Activated CD4-positive, alpha-beta T cell treated with anti-CD3 and anti-CD28 coated beads, Interleukin-2, amount 10 ng/mL, durations not matched to agents 24 days and 14 days (primary cell): ENCODE measurements at places on chromosomes 5 and 9. TPM values are rescaled to one million over a fixed set of nuclear protein-coding genes. Genes with fewer than 3 reads are reported as not detected.

GRCh38 chr5:51002368-51002767 lies 335.9 kb downstream of the PARP8 start:
- no peaks in the 10 kb centered on the region for H3K4me1 ChIP-seq
- no peaks in the 10 kb centered on the region for H3K36me3 ChIP-seq
- H3K4me3 ChIP-seq = no peak overlapping the region

GRCh38 chr5:157652377-157652692 lies at the start of gene SOX30:
Gene SOX30, minus strand, starts transcription at chr5:157652438. Its CDS starts 360 bp downstream, at chr5:157652078.
- no peak for DNase-seq
- peaks cover 12% of the 10 kb centered on the region for H3K4me1 ChIP-seq
- no peaks in the 10 kb centered on the region for H3K27me3 ChIP-seq
- H3K27ac ChIP-seq = peak within 1 kb of the TSS; percentile 87

GRCh38 chr5:143064676-143065075 lies 294.5 kb downstream of the ARHGAP26 start:
- no peaks in the 10 kb centered on the region for H3K27me3 ChIP-seq
- H3K4me1 ChIP-seq = peaks cover 31% of the 10 kb centered on the region
- DNase-seq = no peak
- H3K36me3 ChIP-seq = peaks cover 36% of the 10 kb centered on the region
- no peak overlapping the region for H3K27ac ChIP-seq

GRCh38 chr9:107481035-107481434 lies 8.5 kb downstream of the KLF4 start:
- DNase-seq = no peak
- H3K36me3 ChIP-seq = no peaks in the 10 kb centered on the region
- no peaks in the 10 kb centered on the region for H3K4me1 ChIP-seq
- H3K27me3 ChIP-seq = peaks cover 23% of the 10 kb centered on the region
- H3K27ac ChIP-seq = no peak overlapping the region

DNA sequence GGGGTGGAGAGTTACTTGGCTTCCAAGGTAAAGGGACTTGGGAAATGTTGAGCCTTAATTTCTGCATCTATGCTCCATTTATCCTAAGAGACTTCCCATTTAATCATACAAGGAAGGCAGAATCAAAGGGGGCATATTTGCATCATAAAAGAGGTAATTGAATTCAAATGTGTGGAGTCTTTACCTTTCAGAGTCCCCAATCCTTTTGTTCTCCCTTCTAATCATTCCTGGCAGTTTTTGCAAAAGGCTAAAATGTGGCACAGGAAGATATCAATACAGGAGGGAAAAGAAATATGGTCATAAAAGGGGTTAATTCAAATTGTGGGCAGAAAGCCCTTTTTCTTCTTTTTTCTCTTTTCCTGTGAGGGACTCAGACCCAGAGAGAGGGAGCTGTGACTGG lies 69.5 kb downstream of the SFXN1 start:
- H3K4me3 ChIP-seq = no peak overlapping the region
- no peaks in the 10 kb centered on the region for H3K36me3 ChIP-seq
- no peak overlapping the region for H3K27ac ChIP-seq
- H3K4me1 ChIP-seq = peaks cover 10% of the 10 kb centered on the region
- peaks cover 41% of the 10 kb centered on the region for H3K27me3 ChIP-seq

DNA sequence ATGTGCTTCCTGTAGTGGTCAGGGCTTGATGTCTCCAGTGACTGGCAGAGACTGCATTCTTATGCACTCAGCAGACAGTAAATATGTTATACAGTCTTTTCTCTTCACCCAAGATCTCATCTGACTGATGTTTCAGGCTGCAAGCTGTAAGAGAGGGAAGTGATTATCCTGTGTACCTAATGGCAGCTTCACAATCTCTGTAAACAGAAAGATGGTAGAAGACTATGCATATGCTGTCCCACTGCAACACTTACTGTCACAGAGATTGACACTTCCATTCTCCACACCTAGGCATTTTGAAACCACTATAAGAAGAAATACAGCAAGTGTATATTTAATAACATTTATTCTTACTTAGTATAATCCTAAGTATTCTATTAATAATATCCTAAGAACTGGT lies 97.6 kb upstream of the ANXA1 start:
- H3K4me3 ChIP-seq = no peak overlapping the region
- H3K36me3 ChIP-seq = no peaks in the 10 kb centered on the region
- H3K4me1 ChIP-seq = no peaks in the 10 kb centered on the region
- H3K27me3 ChIP-seq = peaks cover 6% of the 10 kb centered on the region

DNA sequence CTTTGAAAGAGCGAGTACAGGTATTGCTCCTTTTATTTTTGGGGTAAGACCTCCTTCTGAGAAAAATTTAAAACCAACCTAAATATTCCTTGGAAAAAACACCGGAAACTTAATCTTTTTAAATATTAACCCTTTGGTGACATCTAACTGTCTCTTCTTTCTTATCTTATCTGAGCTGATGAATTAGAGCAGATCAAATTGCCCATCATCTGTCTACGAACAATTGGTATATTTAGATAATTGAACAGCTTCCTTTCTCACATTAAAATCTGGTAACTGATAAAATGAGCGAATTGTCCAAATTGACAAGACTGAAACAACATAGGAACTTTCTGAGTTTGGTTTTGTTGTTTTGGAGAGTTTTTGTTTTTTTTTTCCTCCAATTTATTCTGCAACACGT lies 2.0 kb downstream of the ISL1 start:
- peaks cover 4% of the 10 kb centered on the region for H3K4me1 ChIP-seq
- H3K36me3 ChIP-seq = no peaks in the 10 kb centered on the region
- peaks cover 91% of the 10 kb centered on the region for H3K27me3 ChIP-seq
- H3K27ac ChIP-seq = no peak overlapping the region

GRCh38 chr5:157108976-157109375 lies at the start of gene HAVCR2:
Gene HAVCR2, minus strand, starts transcription at chr5:157109044. Its CDS starts 61 bp downstream, at chr5:157108983.
- peak; percentile 90 for DNase-seq
- H3K4me3 ChIP-seq = peak within 1 kb of the TSS; percentile 97
- H3K4me1 ChIP-seq = peaks cover 58% of the 10 kb centered on the region
- peaks cover 31% of the 10 kb centered on the region for H3K36me3 ChIP-seq

The SLC1A3 gene
- total RNA-seq = not detected in 2 replicates

GRCh38 chr5:138469540-138470321 lies 4.5 kb downstream of the EGR1 start:
- no peak overlapping the region for H3K27ac ChIP-seq
- H3K27me3 ChIP-seq = peaks cover 24% of the 10 kb centered on the region
- no peak overlapping the region for H3K4me3 ChIP-seq
- peaks cover 26% of the 10 kb centered on the region for H3K4me1 ChIP-seq
- no peak for DNase-seq
- peaks cover 28% of the 10 kb centered on the region for H3K36me3 ChIP-seq

GRCh38 chr5:77851176-77852067 lies 75.3 kb upstream of the TBCA start:
- H3K27me3 ChIP-seq = peaks cover 74% of the 10 kb centered on the region
- H3K4me1 ChIP-seq = peaks cover 8% of the 10 kb centered on the region
- no peak overlapping the region for H3K27ac ChIP-seq
- peak; percentile 61 for DNase-seq

The GPSM1 gene
- 19.2 and 20.5 TPM in 2 replicates for total RNA-seq

GRCh38 chr5:77425420-77425819 lies 66.7 kb downstream of the WDR41 start:
- H3K4me3 ChIP-seq = no peak overlapping the region
- no peak for DNase-seq
- no peaks in the 10 kb centered on the region for H3K27me3 ChIP-seq
- H3K27ac ChIP-seq = no peak overlapping the region
- H3K4me1 ChIP-seq = no peaks in the 10 kb centered on the region

DNA sequence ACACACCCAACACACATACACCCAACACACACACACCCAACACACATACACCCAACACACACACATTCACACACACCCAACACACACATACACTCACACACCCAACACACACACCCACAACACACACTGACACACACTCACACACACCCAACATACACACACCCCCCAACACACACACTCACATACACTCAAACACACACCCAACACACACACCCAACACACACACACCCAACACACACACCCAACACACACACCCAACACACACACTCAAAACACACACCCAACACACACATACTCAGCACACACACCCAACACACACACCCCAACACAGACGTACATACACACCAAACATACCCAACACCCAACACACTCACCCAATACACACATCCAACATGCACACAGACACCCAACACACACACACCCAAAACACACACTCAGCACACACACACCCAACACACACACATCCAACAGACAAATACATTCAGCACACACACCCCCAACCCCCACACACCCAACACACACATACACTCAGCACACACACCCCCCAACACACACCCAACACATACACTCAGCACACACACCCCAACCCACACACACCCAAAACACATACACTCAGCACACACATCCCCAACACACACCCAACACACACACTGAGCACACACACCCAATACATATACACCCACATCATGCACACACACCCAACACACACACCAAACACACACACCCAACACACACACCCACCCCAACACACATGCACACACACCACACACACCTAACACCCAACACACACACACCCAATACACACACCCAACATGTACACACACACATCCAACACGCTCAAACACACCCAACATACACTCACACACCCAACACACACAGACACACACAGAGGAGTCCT lies 479.5 kb upstream of the DAP start:
- no peak overlapping the region for H3K27ac ChIP-seq
- no peak for DNase-seq
- no peaks in the 10 kb centered on the region for H3K4me1 ChIP-seq

The CDX1 gene
- total RNA-seq = not detected in 2 replicates

GRCh38 chr5:73117088-73117740 lies 3.2 kb upstream of the TMEM171 start:
- no peak overlapping the region for H3K27ac ChIP-seq
- no peak for DNase-seq
- no peak overlapping the region for H3K4me3 ChIP-seq
- H3K4me1 ChIP-seq = peaks cover 2% of the 10 kb centered on the region
- H3K27me3 ChIP-seq = peaks cover 67% of the 10 kb centered on the region

GRCh38 chr9:18379073-18379811 lies 94.7 kb upstream of the ADAMTSL1 start:
- no peak overlapping the region for H3K27ac ChIP-seq
- DNase-seq = no peak
- no peaks in the 10 kb centered on the region for H3K27me3 ChIP-seq
- H3K4me1 ChIP-seq = no peaks in the 10 kb centered on the region

The DOCK8 gene
- total RNA-seq = 121 TPM in 2 replicates

GRCh38 chr5:67417839-67418238 lies 221.2 kb upstream of the CD180 start:
- no peaks in the 10 kb centered on the region for H3K27me3 ChIP-seq
- DNase-seq = no peak
- H3K27ac ChIP-seq = no peak overlapping the region
- peaks cover 11% of the 10 kb centered on the region for H3K4me1 ChIP-seq

The SPZ1 gene
- not detected in 2 replicates for total RNA-seq

DNA sequence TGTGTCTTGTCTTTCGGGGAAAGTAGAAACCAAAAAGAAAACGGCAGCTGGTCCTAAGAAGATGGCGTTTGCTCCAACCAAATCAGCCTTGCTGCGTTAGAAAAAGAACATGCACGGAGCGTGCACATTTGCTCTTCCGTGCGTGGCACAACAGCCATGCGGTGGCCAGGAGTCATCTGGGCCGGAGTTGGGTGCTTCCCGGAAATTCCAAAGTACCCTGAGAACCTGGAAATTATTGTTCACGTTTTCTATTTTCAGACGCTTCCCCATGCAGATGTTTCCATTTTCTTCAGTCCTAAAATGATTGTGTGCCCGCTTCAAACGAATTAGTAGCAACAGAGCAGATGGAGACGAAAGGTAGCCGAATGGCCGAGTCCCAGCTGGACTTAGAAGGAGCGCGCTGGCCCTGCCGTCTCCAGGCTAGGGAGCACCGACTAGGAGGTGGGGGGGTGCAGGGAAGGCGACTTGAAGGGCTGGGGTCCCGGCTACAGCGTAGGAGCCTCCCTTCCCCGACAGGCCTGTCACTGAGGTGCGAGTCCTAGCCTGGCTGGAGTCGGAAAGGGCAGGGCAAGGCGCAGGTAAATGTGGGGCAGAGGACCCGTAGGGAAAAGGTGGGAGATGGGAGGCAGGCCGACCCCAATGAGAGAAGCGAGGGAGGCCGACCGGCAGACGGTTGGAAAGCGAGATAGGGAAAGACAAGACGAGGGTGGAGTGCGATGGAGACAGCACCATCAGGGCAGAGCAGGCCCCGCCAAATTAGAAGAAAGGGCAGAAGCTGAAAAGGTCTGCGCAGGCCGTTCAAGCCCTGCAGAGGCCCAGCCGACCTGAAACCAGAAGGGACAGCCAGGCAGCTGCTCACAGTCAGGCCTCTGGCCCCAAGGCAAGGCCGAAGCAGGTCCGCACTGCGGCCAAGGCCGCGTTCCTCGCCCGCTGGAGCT lies 1.4 kb downstream of the BARX1 start:
- H3K27ac ChIP-seq = peak overlapping the region; percentile 80
- H3K36me3 ChIP-seq = peaks cover 13% of the 10 kb centered on the region
- H3K4me3 ChIP-seq = peak overlapping the region; percentile 72
- peaks cover 28% of the 10 kb centered on the region for H3K4me1 ChIP-seq
- no peak for DNase-seq

DNA sequence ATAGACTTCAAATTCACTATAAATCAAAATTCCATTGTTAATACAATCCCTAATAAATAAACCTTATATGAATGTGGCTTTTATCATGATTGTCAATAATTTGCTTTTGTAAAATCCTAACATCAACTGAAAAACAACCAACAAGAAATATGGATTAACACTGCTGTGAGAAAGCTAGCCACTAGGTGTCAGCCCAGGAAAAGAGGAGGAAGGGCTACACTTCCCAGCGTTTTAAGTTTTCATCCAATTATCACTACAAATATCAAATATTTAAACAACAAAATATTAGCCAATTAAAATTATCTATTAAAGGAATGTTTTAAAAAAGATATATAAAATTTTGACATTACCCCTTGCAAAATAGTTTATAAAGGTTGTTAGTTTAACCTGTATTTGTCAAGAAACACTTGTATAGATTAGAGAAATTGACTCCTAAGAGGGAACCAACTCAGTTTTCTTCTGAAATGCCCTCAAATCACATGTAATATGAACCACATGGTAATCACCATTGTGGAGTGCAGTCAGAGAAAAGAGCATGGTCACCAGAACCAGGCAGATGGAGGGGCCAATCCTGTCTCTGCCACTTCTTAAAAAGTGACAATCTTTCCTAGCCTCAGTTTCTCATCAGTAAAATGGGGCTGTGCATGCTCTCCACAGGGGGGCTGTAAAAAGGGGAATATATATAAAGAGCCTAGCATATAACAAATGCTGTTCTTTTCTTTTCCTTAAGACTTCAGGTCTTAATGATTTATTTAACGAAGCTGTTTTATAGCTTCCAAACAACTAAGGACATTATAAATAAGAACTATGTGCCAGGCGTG lies 188.2 kb downstream of the CRB2 start:
- H3K27me3 ChIP-seq = peaks cover 1% of the 10 kb centered on the region
- H3K36me3 ChIP-seq = peaks cover 1% of the 10 kb centered on the region
- peak; percentile 68 for DNase-seq
- H3K4me1 ChIP-seq = peaks cover 7% of the 10 kb centered on the region
- H3K4me3 ChIP-seq = no peak overlapping the region

GRCh38 chr5:127930311-127930710 lies 153.3 kb upstream of the SLC12A2 start:
- no peaks in the 10 kb centered on the region for H3K36me3 ChIP-seq
- H3K4me1 ChIP-seq = no peaks in the 10 kb centered on the region
- no peak overlapping the region for H3K27ac ChIP-seq
- H3K4me3 ChIP-seq = no peak overlapping the region

The LCNL1 gene
- total RNA-seq = not detected in 2 replicates
